NCI-H2081 (cell line): ENCODE measurements at places on chromosomes 6 and 20.

- no peak for DNase-seq
Measured at GRCh38 chr6:53115113-53115512, 33.5 kb downstream of the GCM1 start.

DNA sequence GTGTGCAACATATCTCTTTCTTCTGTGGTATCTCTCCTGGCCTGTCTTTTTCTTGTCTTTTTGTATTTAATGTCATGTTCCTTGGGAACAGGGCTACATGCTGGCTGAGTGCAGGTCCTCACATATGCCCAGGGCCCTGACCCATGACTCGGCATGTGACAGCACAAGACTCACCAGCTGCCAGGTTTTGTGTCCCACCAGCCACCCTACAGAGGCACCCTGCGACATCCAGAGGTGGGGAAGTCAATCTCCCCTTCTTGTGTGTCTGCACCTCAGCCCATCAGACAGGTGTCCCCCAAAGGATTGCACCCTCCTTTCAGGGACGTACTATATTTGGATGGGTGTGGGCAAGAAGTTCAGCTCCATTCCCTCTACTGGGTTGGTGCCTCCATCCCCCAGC is 576.3 kb downstream of the RNF144B start:
- no peak for DNase-seq

- DNase-seq: no peak
Measured at GRCh38 chr6:17339308-17339670, 54.1 kb upstream of the CAP2 start.

DNA sequence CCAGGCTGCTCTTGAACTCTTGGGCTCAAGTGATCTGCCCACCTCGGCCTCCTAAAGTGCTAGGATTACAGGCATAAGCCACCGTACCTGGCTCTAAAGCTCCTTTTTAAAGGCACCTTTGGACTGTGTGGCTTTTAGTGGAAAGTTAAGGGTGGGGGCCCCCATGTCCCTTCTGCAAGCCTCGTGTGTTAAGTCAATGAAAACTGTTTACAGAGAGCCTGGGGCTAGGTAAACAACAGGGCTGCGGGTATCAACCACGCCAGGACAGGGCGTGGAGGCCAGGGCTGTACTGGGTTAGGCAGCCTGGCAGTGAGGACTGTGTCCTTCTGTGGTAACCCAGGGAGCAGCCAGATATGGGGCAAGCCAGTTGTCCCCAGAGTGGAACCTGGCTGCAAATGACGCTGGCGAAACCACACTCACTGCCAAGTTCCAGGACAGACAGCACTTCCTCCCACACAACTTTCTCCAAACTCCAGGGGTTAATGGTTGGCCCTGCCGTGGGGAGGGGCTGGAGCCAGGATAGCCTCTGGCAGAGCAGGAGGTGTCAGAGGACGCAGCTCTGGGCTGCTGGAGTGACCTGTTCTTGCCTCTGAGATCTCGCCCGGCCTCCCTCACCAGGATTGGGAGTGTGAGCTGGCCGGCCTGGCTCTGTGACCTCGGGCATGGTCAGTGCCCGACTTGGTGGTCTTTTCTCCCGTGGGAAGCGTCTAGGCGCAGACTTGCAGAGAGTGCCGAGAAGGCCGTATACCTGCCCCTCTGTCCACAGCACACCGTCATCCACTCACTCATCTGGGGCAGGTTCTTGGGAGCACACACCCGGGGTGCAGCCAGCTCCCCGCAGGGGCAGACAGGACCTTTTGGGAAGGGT is 3.2 kb downstream of the SLC17A9 start:
- DNase-seq: no peak

DNA sequence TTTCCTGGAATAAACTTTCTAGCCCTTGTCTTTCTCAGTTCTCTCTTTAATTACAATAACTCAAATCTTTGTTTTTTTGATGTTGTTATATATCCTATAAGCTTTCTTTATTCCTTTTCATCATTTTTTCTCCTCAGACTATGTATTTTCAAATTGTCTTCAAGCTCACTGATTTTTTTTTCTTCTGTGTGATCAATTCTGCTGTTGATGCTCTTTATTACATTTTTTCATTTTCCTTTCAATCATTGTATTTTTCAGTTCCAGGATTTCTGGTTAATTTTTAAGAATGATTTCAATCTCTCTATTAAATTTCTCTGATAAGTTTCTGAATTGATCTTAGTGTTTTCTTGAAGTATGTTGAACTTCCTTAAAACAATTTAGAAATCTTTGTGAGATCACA is 209.7 kb downstream of the TBC1D32 start:
- no peak for DNase-seq

GRCh38 chr20:38640521-38640920 is 38.9 kb downstream of the ARHGAP40 start:
- DNase-seq: no peak

GRCh38 chr6:160254467-160255312 is 3.9 kb downstream of the SLC22A2 start:
- no peak for DNase-seq

DNA sequence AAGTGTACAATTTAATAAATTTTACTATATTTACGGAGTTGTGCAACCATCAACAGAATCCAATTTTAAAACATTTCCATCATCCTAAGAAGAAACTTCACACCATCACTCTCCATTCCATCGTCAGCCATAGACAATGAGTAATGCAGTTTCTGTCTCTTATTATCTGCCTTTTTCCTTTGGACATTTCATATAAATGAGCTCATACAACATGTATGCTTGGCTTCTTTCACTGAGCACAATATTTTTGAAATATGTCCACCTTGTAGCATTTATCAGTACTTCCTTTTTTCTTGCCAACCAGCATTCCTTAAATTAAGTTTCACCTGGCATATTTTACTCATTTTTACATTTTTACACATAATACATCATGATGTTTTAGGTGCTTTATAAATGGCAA is 22.7 kb upstream of the HIVEP1 start:
- no peak for DNase-seq
